Panc1 (cell line): ENCODE measurements at places on chromosomes 11 and 22. TPM values are rescaled to one million over a fixed set of nuclear protein-coding genes. Genes with fewer than 3 reads are reported as not detected.

Gene OR6A2
- total RNA-seq, result 0.15 TPM

Gene GAB2
- 10.0 TPM for total RNA-seq

Gene MYO7A
- 1.3 TPM for total RNA-seq

Gene AASDHPPT
- 63.4 TPM for total RNA-seq

Gene RAB39A
- total RNA-seq, result 3.3 TPM

Gene RIMBP3B
- total RNA-seq, result 0.54 TPM

Gene POTEH
- total RNA-seq, result not detected

Gene UQCR10
- total RNA-seq, result 93.7 TPM

Gene KRTAP5-7
- total RNA-seq, result not detected

Gene PNPLA5
- not detected for total RNA-seq

Gene SCGB1A1
- 1.1 TPM for total RNA-seq

Gene OR10AG1
- not detected for total RNA-seq

Gene ROBO4
- 0.26 TPM for total RNA-seq

Gene SDHD
- total RNA-seq, result 166 TPM

Gene MUC5AC
- 0.03 TPM for total RNA-seq

Gene CDC42BPG
- total RNA-seq, result 4.1 TPM

Gene CHRM1
- not detected for total RNA-seq

Gene TIMP3
- 0.67 TPM for total RNA-seq
